Stimulated activated CD4-positive, alpha-beta T cell treated with anti-CD3 and anti-CD28 coated beads, Interleukin-4, amount 100 ng/mL, for 48 hours (primary cell): ENCODE measurements at places on chromosomes 5 and 9.

- DNase-seq: no peak
These were observed 59.1 kb upstream of the FBN2 start for GRCh38 chr5:128597156-128597555.

GRCh38 chr5:4022056-4022670, 426.5 kb downstream of the IRX1 start:
- DNase-seq: no peak

DNA sequence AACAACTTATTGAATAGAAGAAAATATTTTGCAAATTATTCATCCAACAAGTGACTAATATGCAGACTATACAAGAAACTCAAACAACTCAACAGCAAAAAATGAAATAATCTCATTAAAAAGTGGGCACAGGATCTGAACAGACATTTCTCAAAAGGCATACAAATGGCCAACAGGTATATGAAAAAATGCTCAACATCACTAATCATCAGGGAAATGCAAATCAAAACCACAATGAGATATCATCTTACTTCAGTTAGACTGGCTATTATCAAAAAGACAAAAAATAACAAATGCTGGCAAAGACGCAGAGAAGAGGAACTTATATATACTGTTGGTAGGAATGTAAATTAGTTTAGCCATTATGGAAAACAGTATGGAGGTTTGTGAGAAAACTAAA, 1.8 kb upstream of the AMACR start:
- DNase-seq: no peak

DNA sequence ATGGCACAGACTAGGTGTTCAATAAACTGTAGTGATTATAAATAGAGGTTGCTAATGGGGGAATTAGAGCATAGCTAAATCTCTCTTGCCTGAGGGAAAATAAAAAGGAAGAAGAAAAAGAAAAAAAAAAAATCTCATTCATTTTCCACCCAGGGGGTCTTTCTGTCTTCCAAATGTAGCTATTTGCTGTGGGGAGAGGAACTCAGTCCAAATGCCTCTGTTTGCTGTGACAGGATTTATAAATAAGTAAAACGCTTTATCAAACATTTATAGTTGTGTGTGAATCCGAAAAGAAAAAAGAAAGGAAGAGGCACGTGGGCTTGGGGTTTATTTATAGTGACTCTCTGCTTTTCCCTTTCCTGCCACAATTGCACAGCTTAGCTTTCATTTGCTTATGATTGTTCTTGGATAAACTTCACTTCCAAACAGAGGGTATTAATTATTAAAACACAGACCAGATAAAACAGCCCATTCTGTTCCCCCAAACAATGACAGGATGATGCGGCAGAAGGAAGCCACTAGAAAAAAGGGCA, 245.7 kb downstream of the ASTN2 start:
- no peak for DNase-seq

- no peak for DNase-seq
These were observed 140.5 kb upstream of the IRX4 start for GRCh38 chr5:2023196-2023595.

- no peak for DNase-seq
These were observed 286.6 kb upstream of the IZUMO3 start for GRCh38 chr9:24832307-24832706.

- DNase-seq: no peak
These were observed 111.2 kb downstream of the SH3TC2 start for GRCh38 chr5:148951612-148952011.

GRCh38 chr5:114355086-114355830, 6.6 kb upstream of the KCNN2 start:
- DNase-seq: no peak

DNA sequence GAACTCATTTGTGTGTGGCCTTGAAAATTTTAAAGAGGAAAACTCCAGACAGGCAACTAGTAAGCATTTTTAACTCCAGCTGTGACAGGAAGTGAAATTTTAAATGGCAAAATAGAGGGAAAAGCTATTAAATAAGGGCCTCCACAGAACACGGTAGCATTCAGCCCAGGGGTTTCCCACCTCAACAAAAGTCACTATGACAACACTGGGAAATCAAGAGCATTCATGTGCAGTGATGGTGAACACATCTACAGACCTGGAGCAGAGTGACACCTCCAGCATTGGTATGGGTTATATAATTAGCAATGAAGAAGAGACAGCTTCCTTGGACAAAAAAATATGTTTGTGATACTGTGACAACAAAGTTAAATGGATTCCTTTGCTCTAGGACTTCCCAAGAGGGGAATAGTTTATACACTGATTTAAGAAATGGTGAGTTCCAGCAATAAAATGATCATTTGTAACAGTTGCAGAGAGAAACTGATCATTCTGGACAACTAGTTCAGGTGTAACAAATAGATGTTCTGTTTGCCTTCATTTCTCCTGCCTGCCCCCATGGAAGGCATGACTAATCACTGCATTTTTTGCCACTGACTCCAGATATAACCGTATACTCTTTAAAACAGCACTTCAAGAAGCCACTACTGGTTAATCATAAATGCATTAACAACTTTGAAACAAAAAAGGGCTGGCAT, 93.3 kb upstream of the SLC44A1 start:
- DNase-seq: no peak

- no peak for DNase-seq
These were observed 31.0 kb upstream of the ZFR start for GRCh38 chr5:32475334-32476097.

- DNase-seq: no peak
These were observed 86.0 kb downstream of the UHRF2 start for GRCh38 chr9:6498982-6499381.
